ENCODE measurements at places on chromosomes 16 and 17.

- DNase-seq, result no peak
Observed at GRCh38 chr17:68425979-68426378, 31.3 kb downstream of the WIPI1 start.

GRCh38 chr17:42655528-42655927, 3.6 kb upstream of the TUBG2 start:
- no peak for DNase-seq

DNA sequence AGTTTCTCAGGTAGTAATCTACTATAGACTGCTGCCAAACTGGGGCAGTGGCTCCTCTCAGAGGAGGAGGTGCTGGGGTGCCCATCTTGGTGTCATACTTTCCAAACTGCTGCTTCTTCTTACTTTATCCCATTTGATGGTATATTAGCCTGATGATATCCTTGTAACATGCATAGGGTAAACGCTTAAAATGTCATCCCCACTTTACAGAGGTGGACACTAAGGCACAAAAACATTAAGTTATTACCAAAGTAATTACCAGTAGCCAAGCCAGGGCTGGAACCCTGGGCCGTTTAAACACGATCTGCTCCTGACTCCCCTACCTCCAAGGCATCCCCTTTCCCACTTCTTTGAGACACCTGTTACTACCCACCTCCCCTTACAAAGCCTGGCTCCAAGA, 37.8 kb upstream of the CSNK2A2 start:
- no peak for DNase-seq

DNA sequence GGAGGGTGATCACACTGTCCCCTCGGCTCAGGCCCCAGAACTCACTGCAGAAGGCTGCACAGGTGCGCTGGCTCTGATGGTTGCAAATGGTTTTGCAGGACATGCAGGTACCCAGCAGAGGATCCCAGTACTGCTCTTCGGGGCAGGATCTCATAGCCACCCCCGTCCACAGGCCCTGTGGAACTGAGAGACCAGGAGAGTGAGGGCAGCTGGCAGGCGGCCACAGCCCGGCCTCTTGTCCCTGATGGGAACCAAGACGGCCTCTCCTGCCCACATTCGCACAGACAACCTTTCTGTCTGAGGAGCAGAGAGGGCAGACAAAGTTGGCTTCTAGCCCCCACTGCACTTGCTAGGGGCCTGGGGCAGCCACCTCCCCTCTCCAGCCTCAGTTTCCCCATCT, 19.5 kb downstream of the TNFRSF13B start:
- DNase-seq, result no peak

- no peak for DNase-seq
Observed at GRCh38 chr17:64498308-64499203, 1.7 kb upstream of the POLG2 start.
